ENCODE measurements at places on chromosomes 16 and 17.

GRCh38 chr16:2251296-2252111, at the start of gene ECI1:
TSS of gene ECI1 (minus strand) at chr16:2251587. CDS start at chr16:2251566, 21 bp downstream.
- DNase-seq: peak; percentile 84

GRCh38 chr17:80424261-80424660, 9.3 kb downstream of the ENDOV start:
- no peak for DNase-seq

GRCh38 chr17:8838551-8839095, 28.9 kb downstream of the PIK3R6 start:
- no peak for DNase-seq

DNA sequence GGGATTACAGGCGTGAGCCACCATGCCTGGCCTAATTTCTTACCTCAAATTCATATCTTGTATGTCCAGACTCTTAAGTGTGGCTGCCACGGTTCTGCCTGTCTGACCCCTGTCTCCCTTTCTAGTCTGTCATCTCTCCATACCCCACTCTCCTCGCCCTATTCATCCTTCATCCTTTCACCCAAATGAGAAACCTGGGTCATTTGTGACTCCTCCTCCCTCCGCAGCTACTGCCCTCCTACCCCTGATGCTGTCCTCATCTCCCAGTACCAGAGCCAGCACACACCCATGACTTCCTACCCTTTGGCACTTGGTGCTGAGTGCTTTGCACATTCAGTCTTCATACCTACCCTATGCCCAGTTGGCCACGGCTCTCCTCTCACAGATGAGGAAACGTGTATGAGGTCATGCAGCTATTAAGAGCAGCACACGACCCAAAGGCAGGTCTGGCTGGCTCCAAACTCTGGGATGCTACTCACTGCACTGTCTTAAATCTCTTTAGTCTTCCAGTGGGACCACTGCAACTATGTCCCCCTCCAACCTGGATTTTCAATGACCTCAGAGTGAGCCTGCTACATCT, 1.6 kb downstream of the SPATA32 start:
- no peak for DNase-seq

- peak; percentile 45 for DNase-seq
These were observed 1.7 kb downstream of the HEXIM1 start for GRCh38 chr17:45149669-45150664.

DNA sequence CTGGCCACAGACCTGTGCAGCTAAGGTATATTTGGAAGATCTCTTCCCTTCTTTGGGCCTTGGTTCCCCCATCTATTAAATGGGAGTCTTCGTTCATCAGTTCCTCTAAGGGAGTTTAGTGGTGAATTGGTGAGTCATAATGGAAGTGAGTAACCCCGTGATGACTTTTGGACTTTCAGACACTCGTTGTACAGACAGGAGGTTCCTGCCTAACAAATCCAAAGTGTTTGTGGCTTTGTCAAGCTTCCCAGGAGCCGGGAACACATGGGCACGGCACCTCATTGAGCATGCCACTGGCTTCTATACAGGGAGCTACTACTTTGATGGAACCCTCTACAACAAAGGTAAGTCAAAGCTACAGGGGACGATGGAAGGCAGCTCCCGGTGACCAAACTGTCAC, 40.4 kb downstream of the WSCD1 start:
- DNase-seq: no peak

DNA sequence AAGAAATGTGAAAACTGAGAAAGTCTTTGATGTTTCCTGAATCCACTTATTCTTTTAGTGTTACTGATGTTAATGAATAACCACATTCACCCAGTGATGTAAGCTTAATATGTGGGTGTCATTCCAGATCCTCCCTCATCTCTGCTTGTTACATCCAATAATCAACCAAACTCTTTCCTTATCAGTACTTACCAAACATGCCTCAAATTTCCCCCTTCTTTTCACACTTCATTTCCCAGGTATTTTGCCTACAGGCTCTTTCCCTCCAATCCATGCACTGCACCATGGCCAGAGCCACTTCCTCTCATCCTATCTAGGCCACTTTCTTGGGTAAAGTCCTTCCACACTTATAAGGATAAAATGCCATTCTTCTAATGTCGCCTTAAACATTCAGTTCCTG, 451.5 kb downstream of the NPIPA7 start:
- DNase-seq: no peak

- peak; percentile 36 for DNase-seq
These were observed 57.6 kb downstream of the CDRT4 start for GRCh38 chr17:15409721-15410250.

- DNase-seq: peak; percentile 46
These were observed 1.3 kb downstream of the FUS start for GRCh38 chr16:31181102-31181830.

DNA sequence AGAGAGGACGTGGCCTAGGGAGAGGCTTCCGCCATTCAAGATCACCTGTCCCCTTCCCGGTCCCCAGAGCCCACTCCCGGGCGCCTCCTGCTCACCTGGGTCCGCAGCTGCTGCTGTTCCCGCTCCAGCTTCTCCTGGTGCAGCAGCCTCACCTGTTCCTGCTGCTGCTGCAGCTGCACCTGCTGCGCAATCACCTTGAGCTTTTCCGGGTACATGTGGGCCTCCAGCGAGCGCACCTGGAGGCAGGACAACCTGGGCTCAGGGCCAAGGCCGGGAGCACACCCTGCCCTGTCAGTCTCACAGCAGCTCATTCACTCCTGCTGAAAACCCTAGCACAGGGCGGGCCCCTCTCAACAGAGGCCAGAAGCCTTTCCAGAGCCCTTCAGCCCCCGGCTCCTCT, 12.5 kb downstream of the TFAP4 start:
- DNase-seq: no peak

- DNase-seq: no peak
These were observed 10.0 kb upstream of the TNFRSF13B start for GRCh38 chr17:16981928-16982327.

DNA sequence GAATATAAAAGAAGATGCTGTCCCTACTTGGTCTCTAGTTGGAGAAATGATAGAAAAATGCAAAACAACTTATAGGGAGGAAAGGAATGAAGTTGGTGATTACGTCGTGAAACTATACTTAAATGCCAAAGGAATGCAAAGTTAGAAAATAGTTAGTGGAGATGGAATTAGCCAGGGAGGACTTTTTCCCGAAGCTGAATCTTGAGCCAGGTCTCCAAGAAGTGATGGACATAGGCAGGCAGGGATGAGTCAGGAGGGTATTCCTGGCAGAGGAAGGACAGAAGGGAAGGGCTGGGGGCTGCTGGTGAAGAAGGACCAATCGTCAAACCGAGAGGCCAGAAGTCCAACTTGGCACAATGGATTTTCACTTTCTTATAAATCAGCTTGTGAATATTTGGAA, 1.8 kb downstream of the SNTB2 start:
- DNase-seq: no peak

GRCh38 chr17:44066204-44066930, at the start of gene LSM12:
TSS of gene LSM12 (minus strand) at chr17:44066671. CDS start at chr17:44066587, 84 bp downstream.
- DNase-seq: peak; percentile 93

- DNase-seq: no peak
These were observed 80.9 kb downstream of the GOSR1 start for GRCh38 chr17:30557916-30558685.

- DNase-seq: peak; percentile 57
These were observed 123.8 kb downstream of the GOSR1 start for GRCh38 chr17:30600830-30601494.

GRCh38 chr17:5506307-5506706, 19.9 kb downstream of the MIS12 start:
- DNase-seq: no peak

DNA sequence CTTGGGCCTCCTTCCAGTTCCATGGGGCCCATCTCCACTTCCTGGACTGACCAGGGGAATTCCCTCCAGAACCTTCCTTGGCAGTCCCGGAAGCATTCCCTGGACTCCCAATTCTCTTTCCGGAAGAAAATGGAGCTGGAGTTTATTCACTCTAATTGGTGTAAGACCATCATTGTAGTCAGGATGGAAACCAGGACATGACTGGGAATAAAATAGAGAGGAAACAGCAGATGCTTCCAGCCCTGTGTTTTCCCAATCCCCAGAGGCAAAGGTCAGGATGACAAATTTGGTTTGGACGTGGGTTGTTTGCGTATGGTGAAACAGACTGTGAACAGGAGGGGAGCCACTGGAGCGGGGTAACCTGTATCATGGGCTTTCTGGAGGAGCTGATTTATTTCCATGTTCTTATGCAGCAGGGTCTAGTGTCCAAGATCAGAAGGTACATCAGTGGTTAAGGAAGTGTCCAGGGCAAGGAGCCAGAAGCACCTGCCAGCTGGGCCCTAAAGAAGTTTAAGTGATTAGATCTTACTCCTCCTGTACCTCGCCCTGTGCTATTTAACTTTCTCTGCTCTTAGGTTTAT, 8.5 kb upstream of the LONP2 start:
- no peak for DNase-seq

GRCh38 chr17:5943982-5944381, 126.2 kb upstream of the WSCD1 start:
- DNase-seq: no peak

- DNase-seq: peak; percentile 64
These were observed 854.8 kb downstream of the KCNJ2 start for GRCh38 chr17:71024172-71024571.

- peak; percentile 47 for DNase-seq
These were observed 102.6 kb upstream of the CREBBP start for GRCh38 chr16:3983081-3983520.

- no peak for DNase-seq
These were observed 9.4 kb downstream of the SCPEP1 start for GRCh38 chr17:56987283-56987834.

Data from NCI-H524 (cell line).